ENCODE measurements at places on chromosomes 2 and 18.

- no peak for DNase-seq
Observed at GRCh38 chr18:4593459-4593858, 138.4 kb upstream of the DLGAP1 start.

DNA sequence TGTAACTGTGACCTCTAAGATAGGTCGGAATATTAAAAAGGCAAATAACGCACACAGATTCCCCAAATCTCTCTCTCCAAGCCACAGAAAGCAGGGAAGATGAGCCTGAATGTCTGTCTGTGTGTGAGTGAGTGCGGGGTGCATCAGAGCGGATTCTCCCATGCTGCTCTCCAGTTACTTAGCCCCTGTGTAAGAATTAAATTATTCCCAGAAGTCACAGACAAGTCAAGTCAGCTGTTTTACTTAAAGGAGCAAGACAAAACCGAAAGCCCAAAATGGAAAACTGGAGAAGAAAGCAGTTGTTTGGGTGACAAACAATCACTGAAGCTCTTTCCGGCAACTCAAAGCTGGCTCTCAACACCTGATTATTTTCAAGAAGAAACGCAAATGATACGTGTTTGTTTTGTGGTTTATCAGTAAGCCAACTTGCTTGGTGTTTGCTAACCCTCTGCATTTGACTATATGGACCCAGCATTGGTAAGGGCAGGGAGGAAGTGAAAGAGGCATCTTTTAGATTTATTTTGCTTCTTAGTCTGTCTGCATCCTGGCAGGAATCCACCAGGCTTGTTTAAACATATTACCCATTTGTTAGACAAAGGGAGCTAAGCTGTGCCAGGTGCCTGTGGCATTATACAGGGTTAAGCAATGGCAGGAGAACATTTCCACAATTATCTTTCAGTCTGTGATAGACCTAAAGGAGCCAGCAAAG, 121.5 kb upstream of the CREB1 start:
- no peak for DNase-seq

DNA sequence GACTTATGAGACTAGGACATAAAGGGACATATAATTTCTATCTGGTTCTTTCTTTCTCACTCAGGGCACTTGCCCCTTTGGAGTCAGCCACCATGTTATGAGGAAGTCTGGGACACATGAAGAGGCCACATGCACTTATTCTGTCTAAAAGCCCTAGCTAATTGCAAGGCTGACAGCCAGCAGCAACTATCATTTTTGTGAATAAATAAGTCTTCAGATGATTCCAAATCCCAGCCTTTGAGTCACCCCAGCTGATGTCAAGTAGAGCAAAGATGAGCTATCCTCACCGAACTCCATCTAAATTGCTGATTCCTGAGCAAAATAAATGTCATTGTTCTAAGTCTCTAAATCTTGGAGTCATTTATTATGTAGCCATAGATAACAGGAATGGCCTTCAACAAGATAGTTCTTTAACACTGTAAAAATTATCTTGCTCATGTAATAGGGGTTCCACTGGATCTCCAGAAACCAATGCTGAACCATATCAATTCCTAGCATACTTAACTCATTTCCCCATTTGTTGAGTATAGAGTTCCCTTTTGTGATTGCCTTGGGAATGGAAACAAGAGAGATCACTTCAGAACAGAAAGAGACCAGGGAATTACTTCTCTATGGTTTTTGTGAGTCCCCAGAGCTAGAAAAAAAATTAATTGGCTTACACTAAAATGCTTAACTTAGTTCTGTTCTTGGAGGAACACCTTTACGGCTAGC, 50.6 kb upstream of the FN1 start:
- no peak for DNase-seq

DNA sequence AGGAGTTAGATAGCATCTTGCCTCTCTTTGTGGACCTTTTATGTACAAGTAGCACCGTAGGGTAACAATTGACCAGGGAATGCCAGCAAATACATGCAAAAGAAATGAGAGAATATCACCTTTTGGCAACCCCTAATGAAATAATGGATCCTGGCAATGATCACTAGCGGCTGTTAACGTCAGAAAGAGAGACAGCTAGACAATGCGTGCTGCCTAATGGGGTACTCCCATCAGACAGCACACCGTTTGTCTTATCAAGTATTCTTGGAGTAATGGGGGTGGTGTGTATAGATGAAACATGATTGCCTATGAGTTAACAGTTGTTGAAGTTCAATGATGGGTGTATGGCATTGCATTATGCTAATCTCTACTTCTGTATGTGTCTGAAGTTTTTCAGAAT, 1.6 kb downstream of the ELAC1 start:
- no peak for DNase-seq

DNA sequence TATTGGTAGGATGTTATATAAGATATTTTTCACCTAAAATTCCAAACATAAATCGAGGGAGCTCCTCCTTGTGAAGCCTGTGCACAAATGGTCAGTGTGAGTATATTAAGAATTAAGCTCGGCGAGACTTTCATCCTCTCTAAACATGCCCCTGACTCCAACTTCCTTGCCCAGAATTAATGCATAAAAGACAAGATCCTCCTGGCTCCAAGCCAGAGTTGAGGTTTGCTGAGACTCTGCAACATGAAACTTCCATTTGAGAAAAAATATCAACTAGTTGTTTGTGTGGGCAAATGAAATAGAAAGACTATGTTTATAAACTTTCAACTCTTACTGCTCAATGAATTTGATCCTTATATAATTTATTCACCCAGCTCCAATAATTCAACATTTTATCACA, 68.1 kb downstream of the CCDC178 start:
- no peak for DNase-seq

Measured in IMR-90 (cell line).